ENCODE measurements at places on chromosomes 3 and 15. TPM values are rescaled to one million over a fixed set of nuclear protein-coding genes. Genes with fewer than 3 reads are reported as not detected.

The SLC28A1 gene
- not detected for total RNA-seq

GRCh38 chr3:128494367-128494650 is 1.3 kb upstream of the GATA2 start:
- ATAC-seq, result no peak

DNA sequence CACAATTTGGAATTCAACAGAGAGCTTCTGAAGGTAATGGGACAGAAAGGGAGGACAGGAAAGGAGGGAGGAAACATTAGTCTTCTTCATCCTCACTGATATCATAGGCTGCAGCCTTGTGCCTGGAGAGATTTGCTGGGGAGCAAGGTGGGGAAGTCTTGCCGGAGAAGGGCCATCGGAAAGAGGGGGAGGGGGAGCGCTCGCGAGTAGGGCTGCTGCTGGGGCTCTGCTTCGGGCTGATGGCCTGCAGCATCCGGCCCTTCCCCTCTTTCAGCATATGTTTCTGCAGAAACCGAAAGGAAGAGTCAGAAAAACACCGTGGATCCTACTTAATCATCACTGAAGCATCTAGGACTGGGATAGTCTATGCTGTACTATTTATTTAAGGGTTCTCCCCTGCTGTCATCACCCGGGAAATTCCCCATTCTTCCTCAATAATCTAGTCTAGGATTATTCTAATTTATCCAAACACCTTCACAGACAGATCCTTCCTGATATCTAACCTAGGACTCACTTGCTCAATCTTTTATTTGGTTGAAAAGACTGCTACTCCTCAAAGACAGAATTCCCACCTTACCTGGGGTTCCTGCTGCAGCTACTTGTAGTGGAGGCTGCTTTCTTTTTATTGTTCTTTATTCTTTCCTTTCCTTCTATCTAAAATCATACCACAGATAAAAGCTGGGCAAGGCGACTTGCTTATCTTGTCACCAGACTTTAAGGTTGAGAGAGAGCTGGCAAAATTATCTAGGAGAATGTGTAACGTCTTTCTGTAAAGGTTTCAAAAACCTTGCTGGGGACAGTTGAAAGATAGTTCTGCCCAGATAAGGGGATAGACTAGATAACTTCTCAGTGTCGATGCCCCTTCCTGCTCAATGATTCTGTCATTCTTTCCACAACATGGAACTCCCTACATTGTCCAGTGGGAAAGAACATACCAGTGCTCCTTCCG is 22.6 kb downstream of the SLC51A start:
- ATAC-seq, result no peak

The ITIH1 gene
- total RNA-seq, result not detected

DNA sequence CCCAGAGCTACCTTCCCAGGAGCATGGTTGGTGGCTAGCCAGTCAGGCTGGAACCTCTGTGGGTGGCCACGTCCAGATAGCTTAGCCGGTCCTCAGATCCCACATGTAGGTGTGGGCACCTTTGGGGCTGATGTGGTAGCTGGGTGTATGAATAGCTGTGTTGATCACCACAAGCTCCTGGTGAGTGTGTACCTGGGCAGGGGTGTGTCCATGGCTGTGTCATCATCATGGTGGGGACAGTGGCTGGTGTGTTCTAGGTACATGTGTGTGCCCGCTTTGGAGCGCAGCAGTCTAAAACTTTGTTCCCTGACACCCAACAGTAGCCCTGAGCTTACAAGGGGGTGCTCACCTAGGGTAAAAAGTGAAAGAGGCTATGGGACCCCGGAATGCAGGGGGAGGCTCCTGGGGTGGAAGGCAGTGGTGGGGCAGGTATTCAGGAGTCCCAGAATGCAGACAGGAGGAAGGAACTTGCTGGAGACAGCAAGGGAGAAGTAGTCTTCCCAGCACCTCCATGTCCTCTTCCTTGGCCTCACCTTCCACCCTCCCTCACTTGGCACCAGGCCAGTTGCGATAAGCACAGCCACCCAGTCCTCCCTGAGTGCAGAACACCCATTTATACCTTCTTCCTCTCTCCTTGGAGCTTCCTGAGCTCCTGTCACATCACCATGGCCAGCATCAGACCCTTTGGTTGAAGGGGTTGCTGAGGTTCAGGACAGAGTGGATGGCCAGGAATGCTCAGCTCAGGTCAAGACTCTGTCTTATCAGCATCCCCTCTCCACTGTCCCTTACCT is 1.2 kb downstream of the CISH start:
- ATAC-seq, result no peak

The UBA7 gene
- 62.7 TPM for total RNA-seq

The PRSS50 gene
- total RNA-seq, result not detected

The KCNAB1 gene
- total RNA-seq, result 2.3 TPM

The CCR8 gene
- total RNA-seq, result not detected

GRCh38 chr15:68994149-68994548 is 20.3 kb upstream of the NOX5 start:
- ATAC-seq, result no peak

DNA sequence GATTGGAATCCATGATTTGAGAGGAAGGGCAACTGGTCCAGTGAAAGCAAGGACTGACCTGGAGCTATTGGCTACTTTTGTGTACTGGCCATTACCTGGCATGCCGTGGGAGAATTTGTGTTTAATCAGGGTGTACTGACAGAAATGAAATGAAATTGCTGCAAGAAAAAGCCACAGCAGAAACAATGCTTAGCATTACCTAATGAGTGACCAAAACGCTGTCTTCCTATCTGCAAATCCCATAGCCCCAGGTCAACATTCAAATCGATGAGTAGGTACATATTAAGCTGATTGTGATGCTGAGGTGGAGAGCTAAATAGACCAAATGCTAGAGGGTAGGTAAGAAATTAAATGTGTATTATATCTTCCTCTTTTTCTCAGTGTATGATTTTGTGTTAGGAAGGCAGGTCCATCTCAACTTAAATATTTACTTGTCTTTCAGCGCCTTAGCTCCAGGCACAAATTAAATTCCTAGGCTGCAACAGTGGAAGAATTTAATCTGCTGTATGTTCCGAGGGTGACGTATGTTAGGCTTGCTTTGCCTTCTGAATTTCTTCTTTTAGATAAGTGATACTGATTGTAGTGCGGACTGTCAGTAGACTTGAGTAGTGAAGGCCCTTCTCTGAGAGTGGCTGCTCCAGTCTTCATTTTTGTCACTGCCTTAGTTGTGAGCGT is 331.1 kb downstream of the SV2B start:
- no peak for ATAC-seq

GRCh38 chr3:82596805-82597204 is 835.4 kb upstream of the GBE1 start:
- no peak for ATAC-seq

GRCh38 chr3:8656240-8656639 is 11.6 kb upstream of the SSUH2 start:
- no peak for ATAC-seq

DNA sequence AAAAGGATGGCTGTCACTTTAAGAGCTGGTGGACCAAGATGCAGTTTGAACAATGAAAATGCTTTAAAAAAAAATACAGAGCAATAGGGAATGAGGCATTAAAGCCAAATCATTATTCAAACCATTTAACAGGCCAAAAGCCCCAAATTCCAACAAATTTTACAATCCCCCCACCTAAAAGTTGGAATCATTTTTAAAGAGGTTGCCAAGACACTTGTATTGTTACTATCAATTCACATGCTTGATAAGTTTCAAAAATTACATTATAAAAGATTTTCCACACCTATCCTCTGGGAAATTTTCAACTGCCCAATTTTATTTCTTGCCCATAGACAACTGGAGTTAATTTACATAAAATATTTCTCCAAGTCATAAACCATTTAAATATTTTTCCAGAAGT is 192.3 kb upstream of the ARHGEF26 start:
- no peak for ATAC-seq

- ATAC-seq, result no peak
These were observed 127.1 kb upstream of the FHIT start for GRCh38 chr3:61378311-61378710.

GRCh38 chr15:59230531-59231055 is 23.9 kb downstream of the LDHAL6B start:
- no peak for ATAC-seq

- ATAC-seq, result peak; percentile 32
These were observed 77.5 kb downstream of the LPP start for GRCh38 chr3:188231456-188231855.

- ATAC-seq, result no peak
These were observed 46.2 kb downstream of the KBTBD8 start for GRCh38 chr3:67044295-67044694.

The NR2E3 gene
- not detected for total RNA-seq

GRCh38 chr15:89760303-89761008 is 9.4 kb upstream of the MESP1 start:
- ATAC-seq, result peak; percentile 84

- ATAC-seq, result no peak
These were observed 127.4 kb downstream of the TCF12 start for GRCh38 chr15:57045741-57046382.

The GOLGA8J gene
- total RNA-seq, result not detected

DNA sequence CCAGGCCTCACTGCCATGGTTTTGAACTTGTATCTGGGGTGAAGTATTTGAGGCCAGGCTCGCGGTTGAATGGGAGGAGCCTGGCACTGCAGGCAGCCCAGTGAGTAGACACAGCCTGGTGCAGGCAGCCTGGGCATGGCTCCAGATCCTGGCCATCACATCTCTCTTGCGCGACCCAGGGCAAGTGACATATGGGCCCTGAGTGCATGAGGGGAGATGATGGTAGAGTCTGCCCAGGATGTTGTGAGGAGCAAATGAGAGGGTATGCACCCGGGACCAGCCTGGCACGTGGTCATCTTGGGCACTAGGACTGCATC is 103.5 kb downstream of the TBC1D2B start:
- ATAC-seq, result peak; percentile 46

The IL12A gene
- total RNA-seq, result 0.32 TPM

The GABRG3 gene
- total RNA-seq, result not detected

DNA sequence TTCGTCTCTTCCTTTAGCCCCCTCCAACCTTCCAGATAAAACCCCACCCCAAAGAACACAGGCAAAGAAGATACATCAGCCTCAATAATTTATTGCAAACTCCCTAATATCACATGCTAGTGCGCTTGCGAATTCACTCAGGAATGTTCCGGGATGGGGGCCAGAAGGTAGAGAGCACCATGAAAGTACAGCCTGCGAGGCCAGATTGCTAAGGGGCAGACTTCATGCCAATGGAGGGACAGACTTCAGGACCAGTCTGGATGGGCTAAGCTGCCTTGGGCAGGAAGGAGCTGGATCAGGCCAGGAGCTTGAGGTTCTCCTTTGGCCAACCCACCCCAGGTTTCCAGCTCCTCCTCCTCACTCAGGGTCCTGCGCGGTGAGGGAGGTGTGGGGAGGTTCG is 13.4 kb downstream of the CIDEC start:
- peak; percentile 46 for ATAC-seq

DNA sequence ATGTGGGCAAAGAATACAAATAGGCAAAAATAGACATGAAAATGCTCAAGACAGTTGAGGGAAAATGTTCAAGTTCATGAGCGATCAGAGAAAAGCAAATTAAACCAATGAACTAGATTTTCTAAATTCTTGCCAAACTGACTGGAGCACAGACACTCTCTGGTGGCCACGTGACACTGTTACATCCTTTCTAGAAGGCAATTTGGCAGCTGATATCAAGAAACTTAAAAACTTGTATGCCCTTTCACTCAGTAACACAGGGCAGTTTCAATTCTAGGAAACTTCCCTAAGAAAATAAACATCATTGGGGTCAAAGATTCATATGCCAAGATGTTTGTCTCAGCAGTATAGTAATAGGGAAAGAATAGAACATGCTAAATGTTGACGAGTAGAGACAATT is 52.2 kb downstream of the ABHD5 start:
- ATAC-seq, result no peak

The PLA2G4E gene
- not detected for total RNA-seq

- ATAC-seq, result no peak
These were observed 4.2 kb upstream of the RASL12 start for GRCh38 chr15:65072027-65072426.

GRCh38 chr3:62586356-62586755 is 213.0 kb upstream of the FEZF2 start:
- no peak for ATAC-seq

The P2RY14 gene
- total RNA-seq, result 1.8 TPM

DNA sequence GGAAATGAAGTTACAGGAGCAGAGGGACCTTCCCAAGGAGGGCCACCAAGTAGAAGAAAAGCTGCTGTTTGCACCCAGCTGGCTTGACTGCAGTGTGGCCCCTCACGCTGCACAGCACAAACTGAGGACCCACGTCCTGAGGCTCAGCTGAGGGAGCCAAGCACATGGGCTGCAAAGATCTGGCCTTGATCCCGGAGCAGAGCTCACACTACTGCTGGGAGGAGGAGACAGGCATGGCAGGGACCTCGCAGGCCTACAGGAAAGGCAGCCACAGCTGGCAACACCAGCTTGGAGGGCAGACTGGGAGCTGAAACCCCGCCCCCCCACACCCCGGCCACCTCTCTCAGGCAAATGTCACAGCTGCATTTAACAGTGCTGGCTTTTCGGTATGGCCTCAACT is 39.7 kb downstream of the KLHL25 start:
- no peak for ATAC-seq

DNA sequence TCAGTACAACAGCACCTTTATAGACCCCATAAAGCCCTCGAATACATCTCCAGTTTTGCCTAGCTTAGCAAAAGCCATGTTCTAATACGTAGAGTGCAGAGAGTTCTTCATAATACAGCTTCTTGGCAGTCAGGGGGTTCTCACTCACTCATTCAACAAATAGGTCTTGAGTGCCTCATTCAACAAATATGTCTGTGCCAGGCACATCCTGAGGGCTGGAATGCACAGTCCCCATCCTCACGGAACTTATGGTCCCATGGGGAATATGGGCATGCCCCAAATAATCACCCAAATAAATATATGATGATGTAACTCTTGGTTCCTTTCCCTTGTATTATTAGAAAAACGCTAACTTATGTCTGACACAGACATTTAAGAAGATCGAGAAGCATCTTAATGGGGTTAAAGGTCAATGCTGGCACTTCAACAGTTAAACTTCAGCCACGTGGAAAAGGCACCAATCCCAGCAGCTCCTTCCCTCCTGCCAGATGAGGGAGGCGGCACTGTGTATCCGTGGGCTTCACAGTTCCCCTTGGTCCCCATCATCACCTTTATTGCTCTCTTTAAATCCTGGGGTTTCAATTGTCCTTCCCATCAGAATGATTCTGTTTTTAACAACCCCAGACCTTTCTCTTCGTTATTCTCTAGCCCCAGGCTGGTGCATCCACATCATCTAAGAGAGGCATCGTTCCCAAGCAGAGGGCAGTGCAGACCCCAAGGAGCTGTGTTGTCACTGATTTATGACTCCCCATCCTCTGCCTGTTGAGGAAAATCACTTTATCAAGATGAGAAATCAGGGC is 18.9 kb upstream of the SEMA5B start:
- ATAC-seq, result no peak

GRCh38 chr3:56702490-56703315 is 19.6 kb upstream of the TASOR start:
- ATAC-seq, result peak; percentile 71

The GRK7 gene
- total RNA-seq, result not detected

GRCh38 chr3:187744169-187745151 is 808 bp downstream of the BCL6 start:
- ATAC-seq, result no peak

GRCh38 chr3:115244350-115244749 is 97.3 kb upstream of the ZBTB20 start:
- no peak for ATAC-seq

The RAB6B gene
- total RNA-seq, result 11.6 TPM

The GAP43 gene
- total RNA-seq, result 0.47 TPM

All from gastroesophageal sphincter (tissue), 4 donors.